ENCODE measurements at places on chromosomes 2 and 18.

GRCh38 chr18:59610546-59611140 is 86.6 kb downstream of the CCBE1 start:
- DNase-seq: no peak

DNA sequence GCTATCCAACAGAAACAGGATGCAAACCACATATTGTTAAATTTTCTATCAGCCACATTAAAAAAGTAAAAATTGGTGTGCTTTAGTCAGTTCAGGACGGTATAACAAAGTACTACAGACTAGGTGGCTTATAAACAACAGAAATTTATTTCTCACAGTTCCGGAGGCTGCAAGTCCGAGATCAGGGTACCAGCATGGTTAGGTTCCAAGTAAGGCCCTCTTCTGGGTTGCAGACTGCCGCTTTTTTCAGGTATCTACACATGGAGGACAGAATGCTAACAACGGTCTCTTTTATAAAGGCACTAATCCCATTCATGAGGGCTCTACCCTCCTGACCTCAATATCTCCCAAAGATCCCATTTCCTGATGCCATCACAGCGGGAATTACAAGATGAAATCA is 10.5 kb downstream of the SMAD2 start:
- no peak for DNase-seq

GRCh38 chr2:210862283-210863065 is 306.1 kb downstream of the CPS1 start:
- no peak for DNase-seq

GRCh38 chr2:176089843-176090395 is 2.6 kb upstream of the HOXD13 start:
- DNase-seq: no peak

- DNase-seq: no peak
These were observed 20.3 kb downstream of the SNRPD1 start for GRCh38 chr18:21632393-21632792.

DNA sequence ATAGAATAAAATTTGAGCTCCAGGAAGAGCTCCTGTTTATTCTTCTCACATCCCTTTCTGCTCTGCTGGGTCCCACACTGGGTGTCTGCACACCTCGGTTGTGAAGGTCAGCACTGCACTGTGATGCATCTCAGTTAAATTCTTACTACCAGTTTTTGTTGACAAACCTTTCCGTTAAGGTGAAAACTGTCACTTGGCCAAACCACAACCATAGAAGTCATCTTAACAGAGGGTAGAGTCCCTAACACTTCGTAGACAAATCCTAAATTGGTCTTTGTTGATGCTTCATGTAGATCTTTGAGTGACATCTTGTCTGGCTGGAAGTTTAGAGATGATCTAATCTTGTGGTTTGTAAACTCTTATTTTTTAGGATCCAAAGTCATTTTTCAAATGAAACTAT is 167.4 kb upstream of the MAP3K20 start:
- DNase-seq: no peak

- no peak for DNase-seq
These were observed 1.3 kb downstream of the DUSP2 start for GRCh38 chr2:96143848-96144480.

DNA sequence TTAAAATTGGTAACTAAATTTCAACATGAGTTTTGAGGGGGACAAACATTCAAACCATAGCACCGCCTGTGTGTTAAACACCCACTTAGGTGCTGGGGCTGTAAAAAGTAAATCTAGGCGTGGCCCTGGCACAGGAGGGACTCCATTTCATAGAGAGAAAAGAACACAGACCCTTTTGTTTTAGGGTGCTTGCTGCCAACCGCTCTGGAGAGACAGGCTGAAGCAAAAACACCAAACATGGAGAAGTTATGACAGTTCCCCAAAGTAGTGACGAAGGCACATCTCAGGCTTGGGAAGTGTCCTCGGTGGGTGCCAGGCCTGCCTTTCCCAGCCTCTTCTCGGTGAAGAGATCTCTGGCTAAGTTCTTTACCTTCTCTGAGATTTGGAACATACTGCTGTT is 5.1 kb downstream of the ACTG2 start:
- no peak for DNase-seq

Data from activated CD4-positive, alpha-beta T cell treated with anti-CD3 and anti-CD28 coated beads, Interleukin-2, amount 50 U/mL, for 4 hours (primary cell).